ENCODE measurements at places on chromosomes 3 and 15.

DNA sequence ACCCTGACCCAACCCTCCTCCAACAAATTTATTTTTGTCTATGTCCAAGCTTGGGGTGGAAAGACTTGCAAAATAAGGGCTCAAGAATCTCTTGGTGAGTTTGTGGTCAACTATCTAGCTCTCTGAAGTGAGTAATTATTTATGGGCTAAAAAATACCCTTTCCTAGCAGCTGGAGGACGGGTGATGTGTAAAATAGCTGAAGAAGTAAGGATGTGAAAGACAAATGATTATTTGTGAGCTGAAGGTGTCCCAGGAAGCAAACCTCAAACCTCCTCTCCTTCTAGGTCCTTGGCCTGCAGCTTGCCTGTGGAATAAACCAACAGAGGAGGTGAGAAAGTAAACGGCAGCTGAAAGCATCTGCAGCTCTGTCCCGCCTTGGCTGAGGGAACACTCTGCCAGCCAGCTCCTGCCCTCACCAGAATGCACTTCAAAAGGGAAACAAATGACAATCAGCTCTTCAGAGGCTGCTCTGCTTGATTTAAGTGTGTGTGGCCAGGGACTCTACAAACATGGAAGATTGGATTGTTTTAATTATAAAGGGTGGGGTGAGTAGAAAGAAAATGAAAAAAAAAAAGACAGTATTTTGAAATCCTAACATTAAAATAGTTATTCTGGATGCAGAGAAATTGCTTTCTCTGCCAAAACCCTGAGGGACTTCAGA is 60.3 kb downstream of the TM4SF4 start:
- no peak for DNase-seq

DNA sequence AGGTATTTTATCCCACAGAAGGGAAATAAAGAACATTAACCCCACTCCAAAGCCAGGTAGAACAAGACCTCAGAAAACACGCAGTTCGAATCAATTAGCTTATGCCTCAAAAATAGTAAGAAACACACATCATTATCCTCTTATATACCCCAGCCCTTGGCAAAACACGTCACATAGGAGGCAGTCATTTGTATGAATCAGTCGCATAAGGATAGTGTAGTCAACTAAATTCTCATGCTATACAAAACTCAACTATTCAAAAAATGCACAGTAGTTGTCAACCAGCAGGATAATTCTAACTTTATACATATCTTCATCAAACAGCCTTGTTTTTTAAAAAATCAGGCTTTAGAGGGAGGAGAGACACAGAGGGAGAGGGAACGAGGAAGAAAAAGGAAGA is 298.4 kb downstream of the FOXP1 start:
- DNase-seq: no peak

GRCh38 chr3:108153451-108153981 is 62.7 kb upstream of the CD47 start:
- peak; percentile 29 for DNase-seq

GRCh38 chr3:31590650-31591049 is 57.9 kb downstream of the STT3B start:
- DNase-seq: no peak

GRCh38 chr3:29481969-29482767 is 201.3 kb downstream of the RBMS3 start:
- DNase-seq: no peak

DNA sequence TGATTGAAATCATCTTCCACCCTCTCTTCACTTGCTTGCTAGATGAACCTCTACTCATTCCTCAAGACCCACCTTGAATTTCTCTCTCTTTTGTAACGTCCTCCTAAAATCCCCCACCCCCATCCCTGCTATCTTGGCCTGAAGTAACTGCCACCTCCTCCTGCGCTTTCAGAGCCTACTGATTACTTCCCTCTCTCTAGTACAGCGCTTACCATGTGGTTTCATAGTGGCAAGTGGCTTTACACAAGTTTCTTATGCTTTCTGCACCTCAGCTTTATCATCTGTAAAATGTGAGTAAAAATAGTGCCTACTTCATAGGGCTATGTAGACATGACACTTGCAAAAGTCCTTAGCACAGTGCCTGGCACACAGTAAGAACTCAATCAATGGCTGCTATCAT is 28.7 kb upstream of the DAZL start:
- no peak for DNase-seq

DNA sequence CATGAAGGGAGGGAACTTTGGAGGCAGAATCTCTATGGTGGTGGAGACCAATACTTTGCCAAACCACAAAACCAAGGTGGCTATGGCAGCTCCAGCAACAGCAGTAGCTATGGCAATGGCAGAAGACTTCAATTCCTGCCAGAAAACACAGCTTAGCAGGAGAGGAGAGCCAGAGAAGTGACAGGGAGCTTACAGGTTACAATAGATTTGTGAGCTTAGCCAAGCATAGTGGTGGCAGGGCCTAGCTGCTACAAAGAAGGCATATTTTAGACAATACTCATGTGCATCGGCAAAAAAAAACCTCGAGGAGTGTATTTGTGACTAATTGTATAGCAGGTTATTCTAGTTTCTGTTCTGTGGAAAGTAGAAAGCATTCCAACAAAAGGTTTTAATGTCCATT is 6.4 kb upstream of the CSTA start:
- DNase-seq: no peak

GRCh38 chr3:139718415-139718814 is 40.6 kb upstream of the NMNAT3 start:
- DNase-seq: no peak

- no peak for DNase-seq
These were observed 47.5 kb upstream of the SELENOK start for GRCh38 chr3:53939086-53939582.

DNA sequence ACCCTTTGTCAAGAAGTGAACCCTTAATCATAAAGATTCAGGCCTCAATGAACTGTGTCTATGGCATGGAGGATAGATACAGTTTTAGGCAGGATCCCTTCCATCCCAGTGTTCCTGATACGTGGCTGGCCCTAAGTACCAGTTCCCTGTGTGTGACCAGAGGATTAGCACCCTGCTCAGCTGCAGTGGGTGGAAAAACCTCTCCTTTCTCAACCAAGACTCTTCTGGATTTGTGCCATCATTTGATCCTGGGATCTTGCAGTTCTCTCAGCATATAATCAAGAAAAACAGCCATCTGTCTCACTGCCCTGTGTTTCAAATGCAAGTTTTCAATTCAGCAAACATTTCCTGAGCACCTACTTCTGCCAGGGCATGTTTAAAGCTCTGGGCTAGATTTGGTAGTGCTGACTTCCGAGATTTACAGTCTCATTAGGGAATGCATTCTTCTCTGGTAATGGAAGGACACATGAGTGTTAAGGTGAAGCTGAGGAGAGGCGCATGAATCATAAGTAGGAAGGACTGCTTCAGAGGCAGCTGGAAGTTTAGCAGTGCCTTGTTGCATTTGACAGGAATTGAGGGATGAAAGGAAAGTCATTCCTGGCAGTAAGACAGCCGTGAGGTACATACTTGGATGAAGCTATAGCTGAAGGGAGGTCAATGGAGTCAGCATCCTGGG is 388.3 kb downstream of the MFSD1 start:
- no peak for DNase-seq
